ENCODE measurements at places on chromosomes 12 and 14.

DNA sequence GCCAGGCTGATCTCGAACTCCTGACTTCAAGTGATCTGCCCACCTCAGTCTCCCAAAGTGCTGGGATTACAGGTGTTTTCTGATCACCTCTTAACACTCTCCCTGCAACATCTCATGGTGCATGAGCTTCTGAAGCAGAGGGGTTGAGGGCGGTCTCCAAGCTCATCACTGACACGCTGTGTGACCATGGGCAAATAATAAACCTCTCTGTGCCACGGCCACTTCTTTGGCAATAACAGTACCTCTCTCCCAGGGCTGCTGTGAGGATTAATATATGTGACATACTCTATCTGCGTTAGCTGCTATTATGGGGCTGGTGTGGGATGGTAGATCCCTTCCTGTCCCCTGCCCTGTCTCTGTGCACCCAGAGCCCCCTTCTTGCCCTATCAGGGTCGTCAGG lies 62.9 kb upstream of the LHX5 start:
- DNase-seq: no peak

- no peak for DNase-seq
These were observed 13.2 kb upstream of the KRT80 start for GRCh38 chr12:52204931-52205505.

GRCh38 chr12:96912261-96912660 lies 5.2 kb downstream of the NEDD1 start:
- DNase-seq: no peak

DNA sequence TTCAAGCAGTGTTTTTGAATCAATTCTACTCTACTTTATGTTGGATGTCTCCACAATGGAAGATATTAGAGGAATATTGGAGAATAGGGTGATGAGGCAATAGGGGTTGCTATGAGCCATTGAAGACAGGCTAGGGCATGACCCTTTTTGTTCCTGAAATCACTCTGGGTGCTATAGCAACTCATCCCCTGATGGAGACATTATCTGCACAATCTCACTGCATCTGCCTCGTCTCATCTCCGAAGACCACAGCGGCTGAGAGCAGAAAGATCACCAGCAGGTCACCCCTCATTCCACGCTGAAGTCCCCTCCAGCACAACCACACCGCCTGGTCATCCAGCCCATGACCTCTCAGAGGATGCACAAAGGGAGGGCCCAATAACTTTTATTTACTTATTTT lies 150.4 kb upstream of the TMEM132C start:
- no peak for DNase-seq

DNA sequence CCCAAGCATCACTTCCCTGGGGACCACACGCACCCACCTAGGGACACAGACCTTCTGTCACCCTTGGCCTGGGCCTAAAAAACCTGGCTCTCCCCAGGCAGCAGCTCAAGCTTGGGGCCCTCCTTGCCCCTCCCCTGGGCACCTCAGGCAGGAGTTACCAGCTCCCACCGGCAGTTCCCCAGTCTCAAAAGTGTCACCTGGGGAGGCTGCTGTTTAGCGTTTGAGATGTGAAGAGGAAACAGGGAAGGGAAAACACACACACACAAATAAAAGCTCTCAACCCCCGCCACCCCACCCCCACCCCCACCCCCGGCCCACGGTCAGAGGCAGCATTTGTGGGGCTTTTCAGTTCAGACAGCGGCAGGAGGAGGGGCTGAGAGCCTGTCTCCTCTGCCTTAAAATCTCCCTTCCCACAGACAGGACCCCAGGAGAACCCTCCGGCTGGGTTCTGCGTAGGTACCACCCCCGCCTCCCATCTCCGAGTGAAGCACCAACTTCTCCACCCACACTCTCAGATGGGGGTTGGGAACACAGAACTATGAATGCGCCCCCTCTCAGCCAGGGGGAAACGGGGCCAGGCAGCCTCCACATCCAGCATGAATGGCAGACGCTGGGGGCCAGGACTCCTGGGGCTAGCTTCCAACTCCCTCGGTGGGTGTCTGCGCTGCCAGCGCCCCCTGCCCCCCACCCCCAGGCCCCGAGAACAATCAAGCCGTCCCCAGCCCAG lies 3.0 kb downstream of the NCOR2 start:
- no peak for DNase-seq

Data from NT2/D1 (cell line).